ENCODE measurements at places on chromosomes 1 and 21. TPM values are rescaled to one million over a fixed set of nuclear protein-coding genes. Genes with fewer than 3 reads are reported as not detected.

The TEX35 gene
- not detected for total RNA-seq

The REN gene
- not detected for total RNA-seq

The SSBP3 gene
- 33.2 TPM for total RNA-seq

The SMCP gene
- total RNA-seq = not detected

The CYP4A11 gene
- total RNA-seq = not detected

The GLIS1 gene
- total RNA-seq = 0.83 TPM

The OLIG2 gene
- not detected for total RNA-seq

The RHD gene
- not detected for total RNA-seq

GRCh38 chr1:56409112-56409691 is 170.2 kb downstream of the PLPP3 start:
- no peak for DNase-seq

DNA sequence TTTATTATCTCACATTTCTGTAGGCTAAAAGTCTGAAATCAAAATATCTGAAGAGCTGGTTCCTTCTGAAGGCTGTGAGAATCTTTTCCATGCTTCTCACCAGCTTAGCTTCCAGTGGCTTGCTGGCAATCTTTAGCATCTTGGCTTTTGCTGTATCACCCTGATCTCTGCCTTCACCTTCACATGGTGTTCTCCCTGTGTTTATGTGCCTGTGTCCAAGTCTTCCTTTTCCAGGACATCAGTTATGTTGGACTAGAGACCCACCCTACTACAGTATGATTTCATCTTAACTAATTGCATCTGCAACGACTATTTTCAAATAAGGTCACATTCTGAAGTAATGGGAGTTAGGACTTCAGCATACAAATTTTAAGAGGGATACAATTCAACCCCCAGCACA is 772.3 kb upstream of the ADAMTS5 start:
- no peak for DNase-seq

DNA sequence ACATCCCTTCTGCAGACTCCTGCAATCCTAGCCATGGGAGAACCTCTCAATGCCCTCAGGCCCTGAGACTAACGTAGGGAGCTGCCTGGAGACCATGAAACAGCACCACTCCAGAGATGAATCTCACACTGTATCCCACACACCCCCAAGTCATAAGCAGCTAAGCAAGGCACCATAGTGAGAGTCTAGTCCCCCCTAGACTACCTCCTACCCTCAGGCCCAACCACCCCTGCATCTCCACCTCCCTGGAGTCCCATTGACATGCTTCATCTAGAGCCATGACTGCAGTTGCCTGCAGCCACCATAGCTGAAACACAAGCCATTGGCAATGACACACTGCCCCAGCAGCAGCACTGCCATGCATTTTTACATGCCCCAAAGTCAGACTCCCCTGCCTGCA is 17.4 kb downstream of the SPRR2G start:
- DNase-seq = no peak

DNA sequence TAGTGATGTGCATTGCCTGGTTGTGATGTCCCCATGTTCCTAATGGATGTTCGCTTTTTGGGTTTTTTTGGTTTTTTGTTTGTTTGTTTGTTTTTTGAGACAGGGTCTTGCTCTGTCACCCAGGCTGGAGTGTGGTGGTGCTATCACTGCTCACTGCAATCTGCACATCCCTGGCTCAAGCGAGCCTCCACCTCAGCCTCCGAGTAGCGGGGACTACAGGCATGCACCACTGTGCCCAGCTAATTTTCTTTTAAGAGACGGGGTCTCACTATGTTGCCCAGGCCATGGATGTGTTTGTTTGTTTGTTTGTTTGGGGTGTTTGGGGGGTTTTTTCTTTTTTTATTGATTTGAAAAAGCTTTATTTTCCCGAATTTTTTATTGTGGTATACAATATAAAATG is 2.1 kb downstream of the COL6A2 start:
- peak; percentile 59 for DNase-seq

DNA sequence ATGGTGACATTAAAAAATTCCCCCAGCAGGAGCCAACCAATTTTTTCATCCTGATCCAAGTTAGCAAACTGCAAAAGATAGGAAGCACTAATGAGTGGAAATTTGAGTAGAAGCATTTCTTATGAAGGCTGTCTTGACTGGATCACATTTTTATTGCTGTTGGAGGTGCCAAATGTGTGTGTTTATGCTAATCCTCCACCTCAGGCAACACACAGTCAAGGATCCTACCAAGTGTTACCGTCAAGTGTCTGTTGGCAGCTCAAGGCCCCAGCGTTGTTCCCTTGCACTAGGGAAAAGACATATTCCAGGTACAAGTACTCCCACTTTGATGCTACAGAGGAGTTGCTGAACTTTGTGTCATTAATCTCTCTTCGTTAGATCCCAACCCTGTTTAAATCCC is 18.3 kb downstream of the METTL18 start:
- no peak for DNase-seq

GRCh38 chr1:159826441-159827101 is at the start of gene SLAMF8:
TSS of gene SLAMF8 (plus strand) at chr1:159826873. CDS start at chr1:159826899, 26 bp downstream.
- no peak for DNase-seq

- DNase-seq = no peak
Observed at GRCh38 chr1:246639732-246640131, 73.5 kb downstream of the CNST start.

DNA sequence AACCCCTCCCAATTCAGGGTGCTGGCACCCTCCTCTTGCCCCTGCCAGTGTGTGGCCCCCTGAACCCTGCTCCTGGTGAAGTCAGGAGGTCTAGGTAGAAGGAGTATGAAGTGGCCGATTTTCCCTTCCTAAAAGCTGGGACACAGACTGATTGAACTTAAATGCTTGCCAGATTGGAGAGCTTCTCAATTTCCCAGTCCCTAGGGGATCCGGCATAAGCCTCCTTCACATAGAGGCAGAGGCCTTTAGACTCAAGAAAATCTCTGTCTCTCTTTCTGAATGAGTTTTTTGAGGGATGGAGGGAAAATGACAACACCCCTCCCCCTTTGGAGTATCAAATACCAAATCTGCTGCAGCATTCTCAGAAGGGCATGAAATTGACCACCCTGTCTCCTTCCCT is 51.5 kb downstream of the SYT2 start:
- DNase-seq = no peak

DNA sequence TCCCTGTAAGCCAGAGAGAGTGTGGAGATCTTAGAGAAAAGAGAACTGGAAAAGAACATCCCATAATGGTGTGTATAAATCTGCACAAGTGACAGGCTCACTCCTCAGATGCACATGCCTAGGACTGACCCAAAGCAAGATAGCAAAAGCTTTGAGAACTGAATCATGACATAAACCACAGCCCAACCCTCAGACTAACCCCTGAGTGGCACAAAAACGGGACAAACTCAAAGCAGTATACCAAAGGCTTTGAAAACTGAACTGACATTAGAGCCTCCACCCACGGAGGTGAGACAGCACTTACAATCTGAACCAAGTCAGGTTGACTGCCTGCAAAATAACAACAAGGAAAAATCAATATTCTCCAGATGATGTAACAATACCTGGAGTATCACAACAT is 70.8 kb downstream of the TIAM1 start:
- no peak for DNase-seq

DNA sequence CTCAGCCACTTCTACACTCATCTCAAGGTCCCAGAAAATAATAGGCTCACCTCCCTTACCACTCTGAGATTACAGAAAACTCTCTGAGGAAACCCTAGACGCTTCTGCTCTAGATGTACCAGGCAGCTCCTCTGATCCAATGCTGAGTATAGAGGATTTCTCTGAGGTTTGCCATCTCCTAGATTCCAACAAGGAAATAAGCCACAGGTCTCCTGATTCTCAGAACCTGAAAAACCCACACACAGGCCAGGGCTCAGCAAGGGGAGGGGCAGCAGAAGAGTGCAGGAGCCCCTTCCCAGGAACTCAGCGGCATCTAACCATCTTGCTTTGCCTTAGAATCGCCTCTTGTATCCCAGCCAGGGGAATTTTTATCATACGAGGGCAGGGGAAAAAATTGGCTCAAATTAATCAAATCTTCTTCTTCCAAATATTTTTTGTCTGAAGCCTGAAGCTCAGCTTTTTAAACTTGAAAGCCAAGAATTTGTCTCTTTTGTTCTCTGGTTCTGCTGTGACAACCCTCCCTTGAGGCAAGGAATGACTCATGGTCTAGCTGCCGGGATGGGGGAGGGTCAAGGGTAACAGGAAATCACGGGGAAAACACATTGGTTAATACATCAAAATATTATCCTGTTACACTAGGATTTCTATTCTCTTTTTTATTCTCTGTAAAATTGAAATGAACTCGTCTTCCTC is 30.8 kb downstream of the GORAB start:
- DNase-seq = peak; percentile 79

GRCh38 chr1:168717906-168718891 is 10.8 kb downstream of the DPT start:
- DNase-seq = no peak

GRCh38 chr1:25209516-25209915 is 22.8 kb downstream of the SYF2 start:
- peak; percentile 2 for DNase-seq

- DNase-seq = peak; percentile 86
Observed at GRCh38 chr21:46027851-46028493, 46.4 kb downstream of the COL6A1 start.

GRCh38 chr1:114134518-114134917 is 19.2 kb downstream of the SYT6 start:
- no peak for DNase-seq

- DNase-seq = no peak
Observed at GRCh38 chr1:211985556-211986264, 49.6 kb downstream of the INTS7 start.

GRCh38 chr1:15214527-15214926 is 32.5 kb upstream of the FHAD1 start:
- DNase-seq = peak; percentile 93

DNA sequence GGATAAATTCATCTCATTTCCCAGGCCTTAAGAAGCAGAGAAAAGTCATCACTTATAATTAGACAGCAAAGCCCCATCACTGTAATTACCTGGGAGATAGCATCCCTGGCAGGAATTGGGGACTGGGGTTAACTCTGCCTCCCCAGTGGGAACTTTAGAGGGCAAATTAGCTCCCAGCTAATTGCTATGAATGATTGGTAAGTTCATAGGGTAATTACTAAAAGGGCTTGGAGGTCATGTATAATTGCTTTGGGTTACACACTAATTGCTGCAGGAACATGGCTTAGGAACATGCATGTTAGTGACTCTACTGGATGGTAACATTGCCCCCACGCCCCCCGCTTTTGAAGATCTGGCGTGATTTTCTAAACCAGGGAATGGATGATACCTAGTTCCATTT is 64.8 kb downstream of the UBE2T start:
- no peak for DNase-seq

DNA sequence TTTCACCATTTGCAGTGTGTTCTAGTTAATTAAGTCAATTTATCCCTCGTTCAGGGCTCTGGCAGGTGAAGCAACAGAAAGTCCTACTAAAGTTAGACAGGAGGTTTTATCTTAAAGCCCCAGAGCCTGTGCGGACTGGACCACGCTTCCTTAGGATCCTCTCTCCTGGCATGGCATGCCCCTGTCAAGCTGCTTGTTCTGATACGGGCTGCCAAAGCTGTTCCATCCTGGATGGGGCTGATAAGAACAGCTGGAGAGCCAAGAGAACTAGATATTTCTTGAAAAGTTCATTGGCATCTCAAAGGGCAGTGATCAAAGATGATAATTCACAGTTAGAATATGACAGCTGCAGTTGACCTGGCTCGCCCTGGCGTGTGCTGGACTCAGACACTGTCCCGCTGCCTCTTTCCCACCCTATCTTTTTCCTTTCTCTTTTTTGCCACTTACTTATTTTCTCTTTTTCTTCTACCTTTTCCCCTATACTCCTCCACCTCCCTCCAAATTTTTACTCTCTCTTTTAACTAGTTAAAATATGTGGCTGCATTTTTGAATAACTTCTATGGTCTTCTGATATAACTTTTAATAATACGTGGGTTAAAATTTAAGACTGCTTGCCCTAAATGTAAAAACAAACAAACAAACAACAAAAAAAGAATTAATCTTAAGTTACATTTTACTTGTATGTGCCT is 96.7 kb downstream of the ABCA4 start:
- no peak for DNase-seq

GRCh38 chr1:89603651-89604413 is 29.1 kb upstream of the LRRC8C start:
- DNase-seq = no peak

DNA sequence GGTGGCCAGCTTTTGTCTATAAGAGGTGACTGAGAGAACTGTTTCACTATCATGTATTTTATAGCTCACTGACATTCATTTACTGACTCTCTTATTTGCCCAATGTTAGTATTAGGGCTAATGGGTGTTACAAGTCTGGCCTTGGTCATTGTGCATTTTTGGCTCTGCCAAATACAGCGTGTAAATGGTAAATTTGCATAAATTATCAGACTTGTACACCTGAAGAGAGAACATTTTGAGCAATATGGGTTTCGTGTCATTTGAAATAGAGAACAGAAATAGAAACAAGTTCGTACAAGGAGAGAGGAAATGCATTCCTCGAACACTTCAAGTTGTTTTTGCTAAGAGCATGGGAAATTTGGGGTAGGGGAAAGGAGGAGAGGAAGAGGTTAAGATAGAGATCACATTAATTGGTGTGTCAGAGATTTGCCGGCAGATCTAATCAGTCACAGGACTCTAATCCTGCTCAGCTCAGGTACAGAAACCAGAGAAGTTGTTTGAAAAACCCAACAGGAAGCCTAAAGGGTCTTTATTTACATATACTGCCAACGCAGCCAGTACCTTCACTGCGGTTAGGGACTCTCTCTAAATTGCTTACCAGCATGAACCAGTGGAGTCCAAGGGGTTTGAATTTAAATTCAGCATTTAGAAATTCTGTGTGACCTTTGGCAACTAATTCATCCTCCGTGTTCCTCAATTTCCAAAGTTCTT is 261.5 kb downstream of the GPATCH2 start:
- DNase-seq = no peak

DNA sequence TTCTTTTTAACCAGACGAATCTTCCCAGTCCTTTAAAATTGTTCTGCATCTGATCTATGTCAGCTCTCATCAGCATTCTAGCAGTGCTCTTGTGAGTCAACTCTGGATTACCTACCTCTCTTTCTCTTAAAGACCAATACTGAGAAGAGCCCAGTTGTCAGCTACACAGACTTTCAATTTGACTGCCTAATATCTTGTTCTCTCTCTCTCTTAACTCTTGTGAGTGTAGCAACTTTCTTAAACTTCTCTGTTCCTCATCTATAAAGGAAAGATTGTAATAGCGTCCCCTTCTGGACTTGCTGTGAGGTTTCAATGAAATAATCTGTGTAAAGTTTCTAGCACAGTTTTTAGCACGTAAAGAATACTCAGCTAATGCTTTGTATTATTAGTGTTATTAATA is 499.3 kb upstream of the ADAMTS5 start:
- no peak for DNase-seq

Measured in sigmoid colon (tissue), 7 donors.